ENCODE measurements at places on chromosomes 11 and 22. TPM values are rescaled to one million over a fixed set of nuclear protein-coding genes. Genes with fewer than 3 reads are reported as not detected.

MTMR2 gene
- total RNA-seq: 26.1 TPM

TPP1 gene
- total RNA-seq: 71.8 TPM

OR51B2 gene
- not detected for total RNA-seq

MS4A14 gene
- 1.3 TPM for total RNA-seq

SCN4B gene
- 0.25 TPM for total RNA-seq

UBQLN3 gene
- total RNA-seq: 1.0 TPM

PRR33 gene
- total RNA-seq: not detected

CARD10 gene
- 10.1 TPM for total RNA-seq

- no peaks in the 10 kb centered on the region for H3K4me1 ChIP-seq
- DNase-seq: no peak
- H3K27ac ChIP-seq: no peak overlapping the region
- no peaks in the 10 kb centered on the region for H3K36me3 ChIP-seq
- H3K4me3 ChIP-seq: no peak overlapping the region
- no peaks in the 10 kb centered on the region for H3K27me3 ChIP-seq
Measured at GRCh38 chr22:35422145-35422544, 22.2 kb downstream of the MCM5 start.

DNA sequence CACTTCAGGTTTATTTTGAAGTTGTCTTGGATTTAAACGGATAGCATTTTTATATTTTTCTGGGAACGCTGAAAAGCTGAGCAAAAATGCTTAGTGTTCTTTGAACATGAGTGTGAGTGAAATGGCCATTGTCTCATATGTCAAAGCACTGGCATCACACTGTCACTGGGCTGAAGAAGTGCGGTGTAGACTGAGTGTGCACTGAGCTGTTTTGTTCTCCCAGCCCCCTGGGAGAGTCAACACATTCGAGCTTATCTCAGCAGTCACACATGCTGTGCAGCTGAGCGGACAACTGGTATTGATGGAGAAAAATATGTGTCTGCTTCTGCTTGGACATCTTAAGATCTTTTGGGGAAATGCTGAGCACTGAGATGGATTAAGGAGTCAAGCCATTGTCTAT lies 90.8 kb downstream of the TECTA start:
- no peak overlapping the region for H3K4me3 ChIP-seq
- H3K27ac ChIP-seq: no peak overlapping the region
- no peaks in the 10 kb centered on the region for H3K36me3 ChIP-seq

GRCh38 chr22:36239150-36239400 lies 252 bp downstream of the APOL2 start:
- H3K4me1 ChIP-seq: peaks cover 16% of the 10 kb centered on the region
- peak overlapping the region; percentile 83 for H3K27ac ChIP-seq
- H3K4me3 ChIP-seq: peak overlapping the region; percentile 48
- DNase-seq: no peak
- H3K27me3 ChIP-seq: no peaks in the 10 kb centered on the region

DNA sequence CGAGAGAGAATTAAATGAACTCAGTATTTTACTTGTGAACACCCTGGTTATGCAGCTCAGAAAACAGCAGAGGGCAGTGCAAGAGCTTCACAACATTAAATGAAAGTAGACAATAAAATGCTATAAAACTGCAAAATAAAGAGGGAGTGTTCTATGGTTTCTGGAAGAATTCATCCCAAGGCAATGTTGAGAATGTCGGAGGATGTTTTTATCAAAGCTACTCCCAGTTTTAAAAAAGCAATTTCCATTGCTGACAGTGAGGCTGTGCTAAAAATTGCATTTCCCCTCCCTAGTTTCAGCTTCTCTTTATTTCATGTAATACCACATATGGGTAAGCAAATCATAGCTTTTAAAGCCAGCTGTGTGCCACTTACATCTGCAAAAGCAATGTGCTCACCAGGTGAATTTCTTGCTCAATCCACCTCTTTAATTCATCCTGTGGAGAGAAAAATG lies 296.8 kb downstream of the RAB38 start:
- H3K36me3 ChIP-seq: no peaks in the 10 kb centered on the region
- H3K4me1 ChIP-seq: no peaks in the 10 kb centered on the region
- DNase-seq: no peak
- no peak overlapping the region for H3K27ac ChIP-seq
- no peaks in the 10 kb centered on the region for H3K27me3 ChIP-seq

DNA sequence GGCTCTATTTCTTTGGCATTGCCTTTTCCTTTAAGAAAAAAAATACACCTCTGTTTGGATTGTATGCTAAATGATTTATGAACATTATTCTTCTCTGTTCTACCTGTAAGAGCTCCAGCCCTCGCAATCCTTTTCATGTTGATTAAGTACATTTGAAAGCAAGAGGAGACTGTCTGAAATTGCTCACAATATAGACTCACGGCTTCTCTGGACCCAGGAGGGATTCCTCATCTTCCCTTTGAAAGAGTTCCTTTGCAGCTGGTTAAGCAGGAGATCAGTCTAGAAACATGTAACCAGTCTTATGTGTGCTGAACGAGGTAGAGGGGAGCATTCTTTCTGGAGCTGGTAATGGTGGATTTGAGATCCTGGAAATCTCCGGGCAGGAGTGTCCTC lies 47.4 kb downstream of the PKNOX2 start:
- H3K27me3 ChIP-seq: no peaks in the 10 kb centered on the region
- H3K36me3 ChIP-seq: no peaks in the 10 kb centered on the region
- H3K27ac ChIP-seq: peak overlapping the region; percentile 12
- peaks cover 22% of the 10 kb centered on the region for H3K4me1 ChIP-seq
- no peak for DNase-seq

DNA sequence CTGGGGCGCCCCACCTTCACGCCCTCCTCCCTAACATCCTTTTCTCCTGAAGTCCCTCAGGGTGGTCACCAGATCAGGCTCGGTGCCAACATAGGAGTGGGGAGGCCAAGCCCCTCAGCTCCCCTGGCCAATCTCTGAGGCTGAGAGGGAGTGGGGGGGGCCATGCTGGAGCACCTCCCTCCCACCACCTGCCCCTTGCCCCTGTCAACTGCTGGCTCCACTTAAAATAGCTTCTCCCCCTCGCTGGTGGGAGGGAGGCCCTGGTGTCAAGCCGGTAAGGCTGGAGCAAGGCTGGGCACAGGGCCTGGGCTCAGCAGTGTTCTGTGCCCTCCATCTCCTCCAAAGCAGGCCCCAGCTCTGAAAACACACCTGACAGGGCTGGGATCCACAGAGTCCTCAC lies 4.9 kb downstream of the PLXNB2 start:
- H3K27me3 ChIP-seq: no peaks in the 10 kb centered on the region
- H3K4me3 ChIP-seq: no peak overlapping the region
- peaks cover 63% of the 10 kb centered on the region for H3K4me1 ChIP-seq
- H3K36me3 ChIP-seq: no peaks in the 10 kb centered on the region

DNA sequence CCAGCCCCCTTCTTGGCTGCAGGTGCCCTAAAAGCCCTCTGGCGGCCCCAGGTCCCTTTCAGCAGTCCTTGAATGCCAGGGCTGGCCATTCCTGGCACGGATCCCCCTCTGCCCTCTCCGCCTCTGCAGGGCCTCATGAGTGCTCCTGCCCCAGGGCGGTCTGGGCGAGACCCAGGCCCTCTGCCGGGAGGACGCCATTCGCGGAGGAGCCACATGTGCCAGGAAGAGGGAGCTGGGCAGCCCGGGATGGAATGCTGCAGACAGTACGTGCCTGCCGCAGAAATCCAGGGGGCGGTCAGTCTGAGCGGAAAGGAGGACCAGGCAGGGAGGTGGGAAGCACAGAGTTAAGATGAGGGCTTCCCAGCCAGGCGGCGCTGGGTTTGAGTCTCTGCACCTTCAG lies 2.8 kb downstream of the CABP7 start:
- DNase-seq: no peak
- H3K36me3 ChIP-seq: no peaks in the 10 kb centered on the region
- H3K4me1 ChIP-seq: no peaks in the 10 kb centered on the region
- H3K27me3 ChIP-seq: no peaks in the 10 kb centered on the region

DNA sequence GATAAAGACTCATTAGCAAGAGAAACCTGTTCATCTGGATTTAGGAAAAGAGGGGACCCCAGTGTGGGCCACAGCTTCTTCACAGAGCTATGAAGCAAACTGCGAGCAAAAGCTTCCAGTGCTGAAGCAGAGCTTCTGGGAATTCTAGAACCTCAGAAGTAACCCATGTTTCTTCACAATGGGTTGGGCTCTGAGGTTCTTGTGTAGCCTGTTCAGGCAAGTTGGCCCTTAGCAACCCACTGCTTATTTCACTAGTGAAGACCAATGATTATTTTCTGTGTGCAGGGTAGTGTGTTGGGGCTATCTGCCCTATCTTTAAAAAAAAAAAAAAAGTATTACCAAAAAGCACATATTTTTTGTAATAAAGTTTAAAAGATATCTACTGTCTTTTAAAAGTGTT lies at the start of gene ACRV1:
Gene ACRV1, minus strand, starts transcription at position 101 of the 400 bp plus-strand sequence. Its CDS starts 67 bp downstream, at position 34.
- DNase-seq: no peak
- no peaks in the 10 kb centered on the region for H3K27me3 ChIP-seq
- H3K4me3 ChIP-seq: no peak within 1 kb of the TSS
- H3K36me3 ChIP-seq: no peaks in the 10 kb centered on the region
- H3K27ac ChIP-seq: no peak within 1 kb of the TSS
- H3K4me1 ChIP-seq: peaks cover 1% of the 10 kb centered on the region

DNA sequence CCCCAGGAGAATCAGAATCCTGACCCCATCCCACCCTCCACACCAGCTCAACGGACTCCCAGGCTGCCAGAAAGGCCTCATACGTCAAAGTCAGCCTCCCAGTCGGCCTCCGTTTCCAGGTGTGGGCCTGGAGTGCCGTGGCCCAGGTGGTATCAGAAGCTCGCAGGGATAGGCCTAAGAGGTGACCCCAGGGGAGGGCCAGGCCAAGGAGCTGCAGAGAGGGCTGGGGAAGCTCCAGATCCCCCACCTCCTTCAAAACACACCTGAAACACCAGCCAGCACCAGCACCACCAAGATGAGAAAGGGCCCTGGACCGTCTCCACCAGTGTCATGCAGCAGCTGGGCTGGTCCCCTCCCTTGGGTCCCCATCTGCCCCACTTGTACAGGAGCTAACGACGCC lies 20.3 kb downstream of the ASCL2 start:
- no peaks in the 10 kb centered on the region for H3K36me3 ChIP-seq
- H3K27ac ChIP-seq: no peak overlapping the region
- no peaks in the 10 kb centered on the region for H3K27me3 ChIP-seq
- no peaks in the 10 kb centered on the region for H3K4me1 ChIP-seq
- no peak overlapping the region for H3K4me3 ChIP-seq

DNA sequence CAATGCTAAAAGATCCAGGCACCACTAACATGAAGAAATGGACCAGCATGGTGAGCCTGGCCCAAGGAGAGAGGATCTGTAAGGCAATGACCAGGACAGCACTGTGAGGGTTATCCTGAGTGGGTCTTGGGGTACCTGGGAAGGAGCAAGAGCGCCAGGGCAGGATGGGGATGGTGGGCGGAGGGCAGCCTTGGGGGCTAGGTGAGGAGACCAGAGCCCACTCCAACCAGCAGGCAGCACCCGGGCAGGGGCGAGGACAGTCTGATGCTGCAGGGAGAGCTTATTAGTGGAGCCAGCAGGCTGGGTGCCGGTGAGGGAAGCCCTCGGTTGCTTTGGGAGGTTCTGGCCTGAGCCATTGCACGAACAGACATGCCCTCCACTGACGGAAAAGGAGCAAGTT lies 10.7 kb upstream of the NAP1L4 start:
- H3K36me3 ChIP-seq: no peaks in the 10 kb centered on the region
- no peak overlapping the region for H3K27ac ChIP-seq
- DNase-seq: peak; percentile 7
- H3K27me3 ChIP-seq: no peaks in the 10 kb centered on the region
- no peak overlapping the region for H3K4me3 ChIP-seq

- no peaks in the 10 kb centered on the region for H3K27me3 ChIP-seq
- H3K36me3 ChIP-seq: no peaks in the 10 kb centered on the region
- DNase-seq: peak; percentile 48
- H3K4me3 ChIP-seq: no peak overlapping the region
- peaks cover 4% of the 10 kb centered on the region for H3K4me1 ChIP-seq
- H3K27ac ChIP-seq: no peak overlapping the region
Measured at GRCh38 chr11:77046060-77046501, 11.9 kb downstream of the B3GNT6 start.

DNA sequence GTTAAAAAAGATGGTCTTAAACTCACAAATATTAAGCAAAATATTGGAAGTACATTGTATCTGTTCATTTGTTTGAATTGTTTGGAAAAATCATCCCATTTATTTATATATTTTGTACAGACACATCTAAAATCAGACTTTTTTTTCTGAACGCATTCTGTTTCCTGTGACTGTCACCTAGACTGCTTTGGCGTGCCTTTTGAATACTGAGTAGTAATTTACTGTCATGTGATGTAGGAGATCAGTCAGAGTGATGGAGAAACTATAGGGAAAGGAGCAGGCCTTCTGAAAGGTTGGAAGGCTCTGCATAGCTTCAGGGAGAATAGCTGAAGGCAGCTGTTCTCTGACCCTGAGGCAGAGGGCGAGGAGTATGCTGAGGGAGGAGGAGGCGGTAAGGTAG lies 452.0 kb upstream of the ARHGAP42 start:
- H3K27me3 ChIP-seq: no peaks in the 10 kb centered on the region
- no peak overlapping the region for H3K27ac ChIP-seq
- H3K4me1 ChIP-seq: no peaks in the 10 kb centered on the region
- DNase-seq: no peak
- H3K4me3 ChIP-seq: no peak overlapping the region

- H3K27me3 ChIP-seq: no peaks in the 10 kb centered on the region
- peak within 1 kb of the TSS; percentile 84 for H3K27ac ChIP-seq
- peak; percentile 35 for DNase-seq
- no peaks in the 10 kb centered on the region for H3K4me1 ChIP-seq
Measured at GRCh38 chr11:45922425-45923082, at the start of gene LARGE2. Gene LARGE2 (plus strand): TSS chr11:45922656. CDS start chr11:45922883, 227 bp downstream.

DNA sequence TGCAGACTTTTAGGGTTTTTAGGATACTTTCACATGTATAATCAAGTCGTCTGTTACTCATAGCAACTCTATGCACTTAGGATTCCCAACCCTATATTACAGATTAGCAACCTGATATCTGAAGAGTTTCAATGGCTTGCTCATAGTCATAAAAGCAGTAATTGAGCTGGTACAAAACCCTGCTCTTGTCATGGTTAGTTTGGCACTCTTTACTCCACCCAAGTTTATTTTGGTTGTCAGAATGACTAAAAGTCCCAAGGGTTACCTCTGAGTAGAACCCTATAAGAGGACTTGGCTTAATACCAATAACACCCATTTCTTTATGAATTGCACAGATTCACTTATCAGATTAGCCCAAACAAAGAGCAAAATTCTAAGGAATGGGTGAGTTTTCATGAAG lies 550.6 kb downstream of the SOX6 start:
- no peak overlapping the region for H3K4me3 ChIP-seq
- no peak overlapping the region for H3K27ac ChIP-seq
- H3K4me1 ChIP-seq: no peaks in the 10 kb centered on the region
- DNase-seq: no peak
- no peaks in the 10 kb centered on the region for H3K27me3 ChIP-seq
- no peaks in the 10 kb centered on the region for H3K36me3 ChIP-seq

Data from ovary (tissue), 10 donors.